ENCODE measurements at places on chromosomes 6 and 20.

- DNase-seq, result no peak
These were observed 459.2 kb downstream of the RFPL4B start for GRCh38 chr6:112806163-112806865.

DNA sequence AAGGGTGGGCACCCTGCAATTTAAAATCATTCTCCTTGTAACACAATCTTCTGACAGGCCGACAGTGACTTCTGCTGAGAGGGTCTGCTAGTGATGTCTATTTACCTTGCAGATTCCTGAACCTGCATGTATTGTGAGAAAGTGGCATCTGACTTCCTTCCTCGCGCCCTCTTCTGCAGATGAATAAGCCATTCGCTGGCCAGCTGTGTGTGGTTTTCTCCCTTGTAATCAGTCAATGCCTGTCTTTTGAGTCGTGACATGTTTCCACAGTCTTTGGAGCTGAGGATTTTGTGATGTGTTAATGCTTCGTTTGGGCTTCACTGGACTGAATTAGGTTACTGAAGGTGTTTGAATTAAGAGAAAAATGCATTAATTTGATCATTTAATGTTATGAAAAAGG lies 125.3 kb downstream of the GRM1 start:
- no peak for DNase-seq

- no peak for DNase-seq
These were observed 2.8 kb downstream of the SIRPA start for GRCh38 chr20:1897965-1898464.

DNA sequence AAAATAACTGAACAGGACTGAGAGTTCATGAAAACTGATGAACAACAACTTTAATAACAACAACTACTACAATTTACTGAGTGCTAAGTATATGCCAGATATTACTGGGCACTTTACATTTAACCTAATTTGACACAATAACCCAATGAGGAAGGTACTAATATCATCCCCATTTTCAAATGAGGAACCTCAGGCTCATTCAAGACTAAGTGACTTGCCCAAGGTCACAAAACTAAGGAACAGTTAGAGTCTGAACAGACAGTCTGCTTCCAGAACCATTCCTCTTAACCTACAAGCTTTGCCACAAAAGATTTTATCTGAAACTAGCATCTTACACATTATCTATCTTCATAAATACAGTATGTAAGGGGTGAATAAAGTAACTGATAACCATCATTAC lies 10.6 kb upstream of the NDRG3 start:
- DNase-seq, result no peak

- DNase-seq, result no peak
These were observed 62.2 kb upstream of the DDR1 start for GRCh38 chr6:30821862-30822784.
